ENCODE measurements at places on chromosomes 12 and 14. TPM values are rescaled to one million over a fixed set of nuclear protein-coding genes. Genes with fewer than 3 reads are reported as not detected.
A peak's percentile ranks its signal among the peaks of the same experiment; 100 is the strongest.

DNA sequence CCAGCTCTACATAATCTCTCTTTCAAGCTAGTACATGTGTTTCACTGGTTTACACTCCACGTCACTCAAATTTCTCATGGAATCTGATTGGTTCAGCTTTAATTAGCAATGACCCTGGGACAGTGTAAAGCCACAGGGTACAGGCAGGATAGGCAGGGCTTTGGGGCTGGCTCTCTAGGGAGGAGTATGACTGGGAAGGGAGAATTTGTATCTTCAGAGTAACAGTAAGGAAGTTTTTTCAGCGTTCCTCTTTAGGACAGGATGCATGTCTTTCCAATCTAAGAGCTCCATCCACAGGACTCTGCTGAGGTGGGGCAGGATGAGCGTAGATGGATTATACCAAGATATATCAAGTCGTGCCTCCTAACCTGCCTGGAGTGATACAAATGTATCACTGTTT is 112.0 kb upstream of the CLEC14A start:
- no peak for DNase-seq

- DNase-seq = no peak
Measured at GRCh38 chr12:47894068-47894467, 10.7 kb downstream of the VDR start.

- DNase-seq = no peak
Measured at GRCh38 chr12:82130762-82131161, 227.4 kb downstream of the CCDC59 start.

- DNase-seq = no peak
Measured at GRCh38 chr14:33475623-33476022, 475.3 kb downstream of the EGLN3 start.

DNA sequence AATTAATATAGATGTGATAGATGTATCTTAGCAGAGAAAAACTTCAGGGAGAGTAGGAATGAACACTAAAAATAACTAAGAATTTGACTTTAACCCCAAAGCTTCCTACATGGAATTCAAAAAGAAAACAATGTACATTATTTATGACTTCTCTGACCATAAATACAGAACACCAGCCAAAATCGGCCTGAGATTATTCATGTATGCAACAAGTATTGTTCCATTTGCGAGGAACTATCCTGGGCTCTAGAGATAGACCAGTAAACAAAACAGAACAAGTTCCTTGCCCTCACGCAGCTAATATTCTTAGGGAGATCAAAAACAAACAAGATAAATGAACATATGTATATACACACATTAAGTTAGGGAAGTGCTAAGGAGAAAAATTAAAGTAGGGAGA is 432.3 kb upstream of the SOX5 start:
- no peak for DNase-seq

- no peak for DNase-seq
Measured at GRCh38 chr12:5171701-5172100, 128.0 kb downstream of the KCNA5 start.

DNA sequence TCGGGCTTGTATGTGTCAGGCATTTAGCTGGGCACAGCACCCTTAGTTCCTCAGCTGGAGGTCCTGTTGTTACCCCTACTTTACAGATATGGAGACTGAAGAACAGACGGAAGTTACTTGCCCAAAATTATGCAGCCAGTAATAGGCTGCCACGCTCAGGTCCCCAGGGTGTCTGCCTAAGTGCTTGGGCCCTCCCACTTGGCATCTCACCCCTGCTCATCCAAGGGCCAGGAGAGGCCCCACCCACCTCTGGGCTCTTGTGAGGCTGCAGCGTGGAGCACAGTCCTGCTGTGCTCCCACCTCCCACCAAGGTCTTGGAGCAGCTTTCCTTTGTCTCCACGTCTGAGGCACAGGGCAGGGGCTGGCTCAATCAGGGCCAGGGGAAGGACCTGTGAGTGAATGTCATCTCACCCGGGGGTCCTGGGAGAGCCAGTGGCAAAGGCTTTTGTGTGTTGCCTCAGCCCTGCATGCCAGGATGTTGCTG is 64.6 kb downstream of the BEGAIN start:
- DNase-seq = no peak

DNA sequence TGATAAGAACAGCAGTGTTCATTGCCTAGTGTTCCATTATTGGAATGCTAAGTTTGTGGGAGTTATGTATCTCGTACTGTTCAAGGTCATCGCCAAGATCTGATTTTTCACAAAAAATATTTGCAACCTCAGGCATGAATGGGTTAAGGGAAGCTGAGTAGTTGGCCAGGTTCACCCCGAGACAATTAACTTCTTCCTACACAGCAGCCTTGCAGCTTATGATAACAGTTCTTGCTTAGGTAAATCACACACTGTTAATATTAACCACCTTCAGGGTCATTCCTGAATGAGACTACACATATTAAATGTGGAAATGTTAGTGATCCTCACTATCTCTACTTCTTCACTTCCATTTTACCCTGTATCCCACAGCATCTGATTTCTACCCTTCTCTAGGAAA is 18.0 kb downstream of the FKBP11 start:
- no peak for DNase-seq

DNA sequence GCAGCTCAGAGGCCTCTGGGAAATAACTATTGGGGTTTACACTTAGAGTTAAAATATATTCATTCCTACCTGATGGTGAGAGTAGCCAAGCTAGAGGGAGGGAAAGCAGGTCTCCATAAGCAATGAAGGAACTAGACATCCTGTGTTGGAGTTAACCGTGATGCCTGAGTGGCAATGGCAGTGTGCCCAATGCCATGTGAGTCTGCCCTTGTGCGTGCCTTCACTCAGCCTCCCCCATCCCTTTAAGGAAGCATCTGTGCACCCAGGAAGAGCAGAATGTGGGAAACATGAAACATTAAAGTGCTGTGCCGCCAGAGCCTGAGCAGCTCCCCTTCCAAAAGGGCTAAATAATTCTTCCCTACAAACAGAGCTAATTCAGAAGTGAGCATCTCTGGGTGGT is 76.3 kb downstream of the COX16 start:
- no peak for DNase-seq

GRCh38 chr12:130970165-130970907 is 16.6 kb downstream of the ADGRD1 start:
- no peak for DNase-seq

DNA sequence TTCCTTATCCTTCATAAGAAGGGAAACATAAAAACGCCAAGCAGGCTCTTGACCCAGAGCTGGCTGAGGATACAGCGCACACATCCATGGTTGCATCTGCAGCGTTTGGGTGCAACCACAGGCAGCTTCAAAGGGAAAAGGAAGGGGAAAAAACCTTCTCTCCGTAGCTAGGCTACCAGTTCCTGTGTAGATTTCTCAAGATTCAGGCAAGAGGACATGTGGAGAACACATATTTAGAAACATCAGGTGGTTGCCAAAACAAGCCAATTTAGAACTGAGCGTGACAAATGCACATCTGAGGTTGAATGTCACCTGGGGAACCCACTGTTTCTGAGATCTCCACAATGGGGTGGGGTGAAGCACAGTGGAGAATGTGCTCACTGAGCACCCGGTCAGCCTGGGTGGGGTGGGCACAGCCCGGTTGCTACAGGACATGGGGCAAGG is 78.3 kb upstream of the BDKRB2 start:
- no peak for DNase-seq

- DNase-seq = peak; percentile 90
Measured at GRCh38 chr12:57462251-57462911, 2.8 kb downstream of the GLI1 start.

- no peak for DNase-seq
Measured at GRCh38 chr12:124356221-124356620, 61.3 kb downstream of the RFLNA start.

- no peak for DNase-seq
Measured at GRCh38 chr12:40953076-40953475, 235.0 kb upstream of the PDZRN4 start.

Gene HCAR3
- 6.8 TPM for total RNA-seq

Gene HOXC11
- total RNA-seq = not detected

Gene GLT1D1
- total RNA-seq = 5.8 TPM

Gene PPFIA2
- 7.3 TPM for total RNA-seq

All from upper lobe of left lung (tissue), 6 donors.